NCI-H1694 treated with DMSO at 0.1 percent for 48 hours (cell line): ENCODE measurements at places on chromosomes 6 and 20.
A peak's percentile ranks its signal among the peaks of the same experiment; 100 is the strongest.

GRCh38 chr6:4924661-4925271 lies 79.1 kb downstream of the RPP40 start:
- no peak for DNase-seq

- no peak for DNase-seq
These were observed 59.3 kb downstream of the UBE3D start for GRCh38 chr6:83006270-83006905.

DNA sequence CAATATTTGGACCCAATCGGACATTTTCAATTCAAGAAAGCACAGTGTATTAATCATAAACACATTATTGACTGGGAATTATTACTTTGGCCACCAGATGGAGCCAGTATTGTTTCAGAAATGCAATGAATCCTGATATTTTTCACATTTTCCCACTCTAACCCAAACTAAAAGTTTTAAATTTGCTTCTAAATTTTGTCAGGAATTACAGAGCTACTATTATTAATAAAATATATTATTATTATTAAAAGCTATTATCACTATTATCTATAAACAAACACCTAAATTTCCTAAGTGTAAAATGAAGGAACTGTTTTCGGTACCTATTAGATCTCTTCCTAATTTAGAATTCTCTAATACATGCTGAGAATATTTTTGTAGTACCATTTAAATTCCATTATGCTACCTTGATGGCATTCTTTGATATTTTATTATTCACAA lies 245.3 kb downstream of the OGFRL1 start:
- DNase-seq: peak; percentile 3

GRCh38 chr20:56689852-56690485 lies 60.9 kb downstream of the TFAP2C start:
- no peak for DNase-seq
